Left ventricle myocardium inferior (tissue), 1 donor: ENCODE measurements at places on chromosomes 1 and 21. TPM values are rescaled to one million over a fixed set of nuclear protein-coding genes. Genes with fewer than 3 reads are reported as not detected.

Gene GRHL3
- total RNA-seq, result not detected

Gene GPR52
- total RNA-seq, result 0.91 TPM

Gene TEX35
- not detected for total RNA-seq

Gene LIPI
- not detected for total RNA-seq

Gene PTPN14
- 32.5 TPM for total RNA-seq

Gene DCST1
- not detected for total RNA-seq

GRCh38 chr1:195934817-195935553, 673.3 kb downstream of the KCNT2 start:
- H3K36me3 ChIP-seq, result no peaks in the 10 kb centered on the region
- H3K4me1 ChIP-seq, result no peaks in the 10 kb centered on the region
- no peak overlapping the region for H3K4me3 ChIP-seq
- DNase-seq, result no peak
- no peaks in the 10 kb centered on the region for H3K27me3 ChIP-seq

DNA sequence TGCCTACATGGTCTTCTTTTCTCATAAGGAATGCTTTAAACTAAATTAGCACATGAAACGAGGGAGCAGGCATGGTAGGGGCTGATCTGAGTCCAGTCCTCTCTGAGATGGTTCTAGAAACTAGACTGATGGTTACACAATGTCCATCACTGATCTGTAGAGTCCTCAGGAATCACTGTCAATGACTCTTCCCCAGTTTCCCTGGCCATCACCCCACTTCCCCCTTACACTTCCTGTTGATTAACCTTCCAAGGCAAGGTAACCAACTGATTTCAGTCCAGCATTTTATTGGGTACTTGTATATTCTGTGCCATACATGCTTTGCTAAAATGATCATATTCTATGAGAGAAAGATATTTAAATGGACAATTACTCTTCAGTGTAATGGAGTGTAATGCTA, 100.6 kb upstream of the ARTN start:
- H3K4me3 ChIP-seq, result no peak overlapping the region
- DNase-seq, result no peak
- H3K36me3 ChIP-seq, result no peaks in the 10 kb centered on the region
- H3K27ac ChIP-seq, result no peak overlapping the region
- H3K27me3 ChIP-seq, result no peaks in the 10 kb centered on the region

GRCh38 chr1:16644193-16644481, 22.6 kb downstream of the RNU1-3 start:
- peaks cover 41% of the 10 kb centered on the region for H3K4me1 ChIP-seq
- H3K36me3 ChIP-seq, result no peaks in the 10 kb centered on the region
- peak overlapping the region; percentile 74 for H3K4me3 ChIP-seq
- H3K27ac ChIP-seq, result peak overlapping the region; percentile 85
- no peak for DNase-seq

DNA sequence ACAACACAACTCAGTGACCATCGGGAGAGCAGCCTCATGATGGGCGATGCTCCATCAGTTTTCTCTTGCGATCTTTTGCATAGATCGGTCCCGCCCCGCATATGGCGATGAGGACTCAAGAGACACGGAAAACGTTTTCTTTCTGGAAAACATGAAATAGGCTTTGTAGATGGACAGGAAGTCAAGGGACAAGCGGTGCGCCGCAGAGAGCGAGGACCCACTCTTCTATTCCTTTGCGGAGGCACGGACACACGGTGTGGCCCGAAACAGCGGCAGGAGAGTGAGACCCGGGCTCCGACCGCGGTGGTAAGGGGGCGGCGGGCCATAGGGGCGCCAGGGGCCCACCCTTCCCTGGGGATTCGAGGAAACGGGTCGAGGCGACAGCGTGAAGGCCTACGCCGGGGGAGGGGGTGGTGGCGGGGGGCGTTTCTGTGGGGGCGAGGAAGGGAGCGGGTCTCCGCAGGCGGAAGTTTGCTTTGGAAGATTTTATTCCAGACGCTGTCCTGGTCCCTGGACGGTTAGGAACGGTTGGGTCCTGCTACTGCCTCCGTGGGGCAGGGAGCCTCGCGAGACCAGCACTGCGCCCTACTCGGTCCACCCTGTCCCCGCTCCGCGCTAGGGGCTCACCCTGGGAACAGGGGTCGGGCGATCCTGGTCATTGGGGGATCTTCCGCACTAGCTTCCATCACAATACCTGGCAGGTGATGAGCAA, 796 bp upstream of the TDRKH start:
- H3K4me1 ChIP-seq, result peaks cover 22% of the 10 kb centered on the region
- peak overlapping the region; percentile 54 for H3K27ac ChIP-seq
- no peak for DNase-seq
- H3K36me3 ChIP-seq, result no peaks in the 10 kb centered on the region
- peak overlapping the region; percentile 75 for H3K4me3 ChIP-seq
- H3K27me3 ChIP-seq, result no peaks in the 10 kb centered on the region

GRCh38 chr1:119676571-119677206, 28.6 kb upstream of the ZNF697 start:
- peaks cover 11% of the 10 kb centered on the region for H3K4me1 ChIP-seq
- H3K27me3 ChIP-seq, result no peaks in the 10 kb centered on the region
- no peaks in the 10 kb centered on the region for H3K36me3 ChIP-seq
- DNase-seq, result no peak
- H3K27ac ChIP-seq, result peak overlapping the region; percentile 32

DNA sequence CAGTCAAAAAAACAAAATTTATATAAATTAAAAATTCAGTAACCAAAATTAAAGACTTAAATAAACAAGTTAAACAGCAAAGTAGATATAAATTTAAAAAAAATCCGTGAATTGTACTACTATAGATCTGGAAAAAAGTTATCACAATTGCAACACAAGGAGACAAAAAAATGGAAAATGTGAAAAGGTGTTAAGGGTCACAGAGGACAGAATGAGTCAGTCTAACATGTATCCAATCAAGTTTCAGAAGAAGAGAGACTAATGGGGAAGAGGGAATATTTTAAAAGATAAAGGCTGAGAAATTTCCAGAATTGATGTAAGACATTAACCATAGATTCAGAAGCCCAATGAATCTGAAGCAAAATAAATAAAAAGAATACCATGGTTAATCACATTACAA, 46.0 kb downstream of the USP24 start:
- no peaks in the 10 kb centered on the region for H3K27me3 ChIP-seq
- no peak overlapping the region for H3K4me3 ChIP-seq
- peaks cover 37% of the 10 kb centered on the region for H3K4me1 ChIP-seq

DNA sequence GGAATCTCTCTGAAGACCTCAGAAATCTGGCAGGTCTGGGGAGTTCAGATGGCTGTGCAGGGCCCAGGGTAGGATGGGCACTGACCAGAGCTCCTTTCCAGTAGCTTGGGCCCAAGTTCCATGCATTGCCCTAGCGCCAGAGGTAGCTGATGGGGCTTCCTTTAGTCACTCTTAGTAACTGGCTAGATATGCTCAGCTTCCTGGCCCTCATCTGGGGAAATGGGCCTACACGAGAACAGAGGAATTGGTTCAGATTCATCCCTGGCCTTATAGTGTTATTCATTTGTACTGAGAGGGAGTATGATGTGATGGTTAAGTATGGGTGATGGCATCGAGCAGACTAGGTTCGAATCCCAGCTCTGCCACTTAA, 15.5 kb upstream of the PSMB2 start:
- no peak for DNase-seq
- no peak overlapping the region for H3K27ac ChIP-seq
- H3K36me3 ChIP-seq, result no peaks in the 10 kb centered on the region
- H3K4me1 ChIP-seq, result no peaks in the 10 kb centered on the region
- H3K27me3 ChIP-seq, result peaks cover 12% of the 10 kb centered on the region
- no peak overlapping the region for H3K4me3 ChIP-seq

GRCh38 chr21:26570203-26570602, 2.9 kb downstream of the CYYR1 start:
- no peaks in the 10 kb centered on the region for H3K36me3 ChIP-seq
- no peak for DNase-seq
- H3K27me3 ChIP-seq, result peaks cover 33% of the 10 kb centered on the region

- DNase-seq, result no peak
- H3K27ac ChIP-seq, result peak overlapping the region; percentile 78
- no peak overlapping the region for H3K4me3 ChIP-seq
- H3K4me1 ChIP-seq, result peaks cover 56% of the 10 kb centered on the region
These were observed 5.0 kb upstream of the HPCA start for GRCh38 chr1:32881291-32881690.
